Activated CD8-positive, alpha-beta T cell treated with anti-CD3 and anti-CD28 coated beads for 36 hours (primary cell): ENCODE measurements at places on chromosomes 12 and 14.

DNA sequence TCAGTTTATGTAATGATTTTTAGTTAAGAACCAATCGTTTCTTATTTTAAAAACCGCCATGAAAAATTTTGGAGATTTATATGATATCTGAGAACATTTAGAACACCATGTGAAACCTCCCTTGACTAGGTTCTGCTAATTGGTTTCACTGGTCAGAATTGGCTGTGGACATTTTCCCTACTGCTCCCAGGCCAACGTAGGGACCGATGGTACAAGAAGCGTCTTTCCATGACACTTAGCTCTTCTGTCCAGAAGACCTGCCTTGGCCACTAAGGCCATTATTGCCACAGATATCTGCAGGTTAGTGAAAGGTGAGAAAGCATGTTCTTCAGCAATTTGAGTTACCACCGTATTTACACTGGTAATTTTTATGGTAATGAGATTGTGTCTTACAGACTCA lies 424.0 kb downstream of the TMEM117 start:
- no peak for DNase-seq

- no peak for DNase-seq
Observed at GRCh38 chr12:39946361-39947280, 159.3 kb downstream of the SLC2A13 start.

GRCh38 chr14:91731018-91731417 lies 868 bp downstream of the CATSPERB start:
- no peak for DNase-seq

- DNase-seq = no peak
Observed at GRCh38 chr12:116520225-116520760, 38.9 kb upstream of the MAP1LC3B2 start.

DNA sequence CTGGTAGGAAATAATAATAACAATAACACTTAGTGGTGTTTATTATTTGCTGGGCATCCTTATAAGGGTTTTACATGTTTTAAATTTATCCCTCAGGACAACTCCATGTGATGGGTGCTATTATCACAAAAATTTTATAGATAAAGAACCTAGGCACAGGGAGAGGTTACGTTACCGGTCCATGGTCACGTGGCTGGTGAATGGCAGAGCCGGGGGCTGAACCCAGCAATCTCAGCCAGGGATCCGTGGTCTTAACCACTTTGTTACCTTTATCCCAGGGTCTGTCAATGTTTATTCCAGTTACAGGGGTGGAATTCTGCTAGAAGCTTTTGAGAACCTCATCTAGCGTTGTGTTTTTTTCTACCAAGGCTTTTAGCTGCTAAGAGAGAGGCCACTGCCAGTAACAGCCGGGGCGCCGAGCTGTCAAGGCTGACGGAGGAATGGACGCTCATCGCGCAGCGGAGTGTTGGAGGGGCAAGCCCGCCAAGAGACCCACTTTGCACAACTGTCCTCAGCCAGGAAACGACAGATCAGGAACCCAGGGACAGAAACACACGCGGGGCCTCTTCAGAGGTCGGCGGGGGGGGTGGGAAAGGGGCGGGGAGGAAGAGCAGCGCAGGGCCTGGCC lies 418 bp downstream of the AMN1 start:
- peak; percentile 63 for DNase-seq

- DNase-seq = peak; percentile 28
Observed at GRCh38 chr14:33475623-33476022, 475.3 kb downstream of the EGLN3 start.

DNA sequence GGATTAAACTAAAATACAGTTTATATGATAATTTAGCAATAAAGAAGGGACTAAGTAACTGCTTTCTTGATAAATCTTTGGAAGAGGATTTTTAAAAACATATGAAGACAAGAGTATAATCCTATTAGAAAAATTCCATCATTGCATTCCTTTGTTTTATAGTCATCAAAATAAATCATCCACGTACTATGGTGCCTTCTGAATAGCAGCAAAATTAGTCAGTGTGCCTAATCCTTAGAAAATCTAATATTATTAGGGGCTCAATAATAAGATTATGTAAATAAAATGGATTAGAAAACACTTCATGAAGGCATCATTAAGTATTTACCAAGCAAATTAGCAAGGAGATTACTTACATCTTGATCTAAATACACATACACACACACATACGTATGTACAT lies 102.1 kb downstream of the KCNH5 start:
- no peak for DNase-seq

DNA sequence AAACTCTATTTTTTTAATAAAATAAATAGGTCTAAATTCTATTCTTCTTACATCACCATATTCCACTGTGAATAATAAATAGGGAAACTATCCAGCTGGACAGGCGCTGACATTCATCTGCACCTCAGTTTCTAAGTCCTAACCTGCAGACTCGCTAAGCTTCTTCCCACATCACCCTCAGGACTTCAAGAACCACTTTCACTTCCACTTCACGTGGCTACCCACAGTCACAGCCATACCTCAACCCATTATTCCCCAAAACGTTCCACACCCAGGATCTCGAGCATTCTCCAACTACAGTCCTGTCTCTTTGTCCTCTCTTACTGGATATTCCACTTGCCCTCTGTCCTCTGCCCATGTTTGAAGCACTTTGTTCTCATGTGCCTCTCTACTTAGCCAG lies 71.1 kb downstream of the C2CD5 start:
- DNase-seq = no peak

DNA sequence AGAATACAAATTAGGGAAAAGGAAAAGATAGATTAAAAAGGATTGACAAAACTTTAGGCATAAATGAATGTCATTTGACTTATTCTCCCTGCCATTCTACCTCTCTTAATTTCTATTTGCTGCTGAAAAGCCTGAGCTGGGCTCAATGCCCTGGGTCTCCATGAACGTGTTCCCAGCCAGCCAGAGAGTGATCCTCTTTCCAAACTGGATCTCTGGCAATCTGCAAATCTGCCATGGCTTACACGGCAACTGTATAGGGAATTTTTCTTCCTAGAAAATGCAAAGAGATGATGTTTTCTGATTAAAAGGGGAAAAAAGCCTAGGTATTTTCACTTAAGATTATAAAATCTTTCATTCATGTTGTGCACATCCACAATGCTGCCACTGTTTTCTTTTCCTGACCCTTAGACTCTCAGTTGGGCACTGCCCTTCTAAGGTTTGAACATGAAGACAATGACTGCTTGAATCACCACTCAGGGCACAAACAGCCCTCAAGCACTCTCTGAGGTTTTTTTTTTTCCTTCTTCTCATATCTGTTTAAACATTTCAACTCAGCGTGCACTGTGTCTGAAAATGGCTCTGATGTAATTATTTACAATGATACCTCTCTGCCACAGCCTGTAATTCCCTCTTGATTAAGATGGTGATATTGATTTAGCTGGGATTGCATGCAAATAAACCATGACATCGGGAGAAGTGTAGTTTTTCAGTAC lies 60.3 kb downstream of the DACT1 start:
- DNase-seq = no peak

DNA sequence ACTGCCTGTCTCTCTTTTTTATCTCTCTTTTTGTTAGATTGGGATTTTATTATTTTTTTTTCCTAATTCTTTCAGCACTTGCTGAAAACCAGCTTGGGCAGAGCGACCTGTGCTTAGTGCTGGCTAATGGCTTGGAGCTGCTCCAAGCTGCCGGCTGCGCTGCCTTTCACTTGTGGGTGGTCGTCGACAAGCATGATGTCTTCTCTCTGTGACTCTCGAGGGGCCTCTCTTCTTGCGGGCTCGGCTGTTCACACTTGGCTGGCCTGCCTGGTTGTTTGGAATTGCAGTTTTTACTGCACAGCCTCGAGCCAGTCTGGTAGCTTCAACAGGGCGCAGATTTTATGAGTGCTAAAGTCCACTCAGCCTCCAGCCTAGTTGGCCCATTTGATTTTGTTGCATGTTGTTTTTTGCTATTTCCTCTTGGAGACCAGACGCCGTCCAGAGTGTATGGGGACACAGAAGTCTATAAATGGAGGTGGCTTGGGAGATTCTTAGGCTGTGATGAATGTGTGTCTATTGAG lies 18.6 kb downstream of the TPCN1 start:
- no peak for DNase-seq

DNA sequence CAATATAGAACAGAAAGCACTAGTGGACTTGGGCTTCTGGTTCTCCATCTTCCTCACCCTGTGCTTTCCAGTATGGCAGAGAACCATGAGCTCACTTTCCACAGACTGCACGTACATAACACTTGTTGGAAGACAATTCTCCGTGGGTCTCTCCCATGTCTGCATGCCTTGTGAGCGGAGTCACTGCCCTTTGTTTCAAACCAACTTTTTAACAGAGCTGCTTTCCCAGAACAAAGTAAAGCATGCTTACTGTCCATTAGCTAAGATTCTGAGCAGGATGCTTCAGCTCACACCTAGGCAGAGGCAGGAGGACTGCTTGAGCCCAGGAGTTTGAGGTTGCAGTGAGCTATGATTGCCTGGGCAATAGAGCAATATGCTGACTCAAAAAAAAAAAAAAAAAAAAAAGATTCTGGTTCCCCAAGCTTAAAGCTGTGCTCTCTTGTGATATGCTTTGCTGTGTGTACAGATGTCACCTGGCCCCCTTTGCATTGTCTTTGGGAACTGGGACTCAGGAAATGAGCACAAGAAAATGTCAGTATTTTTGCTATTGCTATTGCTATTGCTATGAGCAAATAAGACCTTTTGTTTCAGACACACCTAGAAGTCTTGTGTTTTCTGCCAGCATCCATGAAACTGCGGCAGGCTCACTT lies 54.6 kb upstream of the PTGR2 start:
- DNase-seq = no peak

DNA sequence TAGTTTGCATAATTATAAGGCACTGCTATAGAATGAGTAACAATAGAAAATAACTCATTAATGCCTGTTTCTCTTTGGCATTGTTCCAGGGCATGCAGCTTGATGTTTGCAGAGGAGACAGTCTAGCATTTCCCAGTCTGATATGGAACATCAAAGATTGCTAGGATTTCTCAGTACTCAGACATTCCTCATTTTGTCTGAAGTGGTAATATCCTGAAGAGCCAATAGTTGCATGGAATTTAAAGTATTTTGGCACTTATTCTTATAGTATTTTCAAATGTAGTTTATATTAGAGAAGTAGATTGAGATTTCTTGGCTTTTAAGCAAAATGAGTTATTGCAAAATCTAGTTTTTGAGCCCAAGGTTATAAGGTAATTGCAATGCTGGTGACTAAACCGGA lies 337.3 kb upstream of the E2F7 start:
- no peak for DNase-seq

GRCh38 chr12:28611115-28611435 lies 420.8 kb downstream of the CCDC91 start:
- DNase-seq = no peak

GRCh38 chr12:32134101-32134888 lies 27.6 kb downstream of the BICD1 start:
- DNase-seq = peak; percentile 89

- DNase-seq = no peak
Observed at GRCh38 chr12:130186651-130187268, 24.5 kb downstream of the FZD10 start.

- DNase-seq = no peak
Observed at GRCh38 chr12:98294051-98294805, 221.2 kb upstream of the TMPO start.

GRCh38 chr12:29561664-29562071 lies 64.2 kb upstream of the OVCH1 start:
- no peak for DNase-seq

DNA sequence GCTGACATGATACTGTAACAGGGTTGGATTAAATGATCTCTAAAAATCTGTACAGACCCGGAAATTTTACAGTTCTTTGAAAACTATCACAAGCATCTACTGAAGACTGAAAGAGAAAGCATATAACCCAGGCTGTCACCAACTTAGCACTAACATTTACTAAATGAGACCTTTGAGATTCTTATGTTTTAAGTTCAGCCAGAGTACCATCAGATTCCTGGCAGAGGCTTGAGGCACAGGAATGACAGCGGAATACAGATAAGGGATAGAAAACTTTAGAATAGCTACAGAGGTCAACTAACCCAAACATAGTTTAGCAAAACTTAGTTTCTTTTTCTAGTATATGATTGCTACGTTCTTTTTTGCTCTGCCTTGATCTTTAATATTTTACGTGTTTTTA lies 91.6 kb upstream of the FERMT2 start:
- DNase-seq = no peak

GRCh38 chr14:103699901-103700752 lies 15.1 kb downstream of the XRCC3 start:
- no peak for DNase-seq
